Amniotic stem cell (primary cell): ENCODE measurements at places on chromosomes 7 and 10.

GRCh38 chr7:114392686-114393085, 21.9 kb upstream of the FOXP2 start:
- no peak for DNase-seq

DNA sequence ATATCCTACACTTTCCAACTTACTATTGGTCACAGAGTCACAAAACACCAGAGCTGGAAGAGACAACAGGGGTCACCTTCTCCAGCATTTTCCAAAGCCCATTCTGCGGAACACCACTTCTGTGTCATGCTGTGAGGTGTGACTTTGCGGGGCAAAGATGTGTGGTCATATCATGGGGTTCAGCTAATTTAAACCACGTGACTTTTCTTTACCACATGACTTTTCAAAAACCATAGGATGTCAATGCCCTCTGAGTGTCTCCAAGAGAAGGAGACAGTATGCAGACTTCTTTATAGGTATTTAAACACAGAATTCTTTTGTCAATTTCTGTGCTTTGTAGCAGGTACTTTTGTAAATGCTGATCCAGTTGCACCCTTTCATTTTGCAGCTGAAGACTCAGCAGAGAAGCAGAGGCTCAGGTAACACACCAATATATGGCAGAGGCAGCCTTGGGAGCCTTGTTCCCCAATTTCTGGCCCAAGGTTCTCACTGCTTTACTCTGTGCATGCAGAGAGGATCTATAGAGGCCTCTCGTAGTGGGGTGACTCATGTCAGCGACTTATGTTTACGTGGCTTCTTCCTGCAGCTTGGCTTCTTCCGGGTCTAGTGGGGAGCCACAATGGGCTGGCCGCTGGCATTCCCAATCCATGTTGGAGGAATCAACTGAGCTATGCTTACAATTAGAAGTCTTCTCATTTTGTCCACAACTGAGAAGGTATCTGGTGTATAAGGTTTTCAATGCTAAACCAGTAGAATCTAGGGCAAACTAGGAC, 104.0 kb upstream of the RHOBTB1 start:
- no peak for DNase-seq

- no peak for DNase-seq
Measured at GRCh38 chr10:100697070-100697469, 48.3 kb upstream of the PAX2 start.

- DNase-seq, result no peak
Measured at GRCh38 chr10:3853547-3854303, 68.7 kb upstream of the KLF6 start.

GRCh38 chr10:15201589-15202300, 33.3 kb upstream of the NMT2 start:
- no peak for DNase-seq

- no peak for DNase-seq
Measured at GRCh38 chr7:65475734-65476319, 102.2 kb downstream of the ZNF92 start.

- no peak for DNase-seq
Measured at GRCh38 chr7:124152859-124153692, 120.2 kb upstream of the TMEM229A start.

GRCh38 chr7:133975130-133975529, 152.0 kb upstream of the LRGUK start:
- DNase-seq, result no peak

DNA sequence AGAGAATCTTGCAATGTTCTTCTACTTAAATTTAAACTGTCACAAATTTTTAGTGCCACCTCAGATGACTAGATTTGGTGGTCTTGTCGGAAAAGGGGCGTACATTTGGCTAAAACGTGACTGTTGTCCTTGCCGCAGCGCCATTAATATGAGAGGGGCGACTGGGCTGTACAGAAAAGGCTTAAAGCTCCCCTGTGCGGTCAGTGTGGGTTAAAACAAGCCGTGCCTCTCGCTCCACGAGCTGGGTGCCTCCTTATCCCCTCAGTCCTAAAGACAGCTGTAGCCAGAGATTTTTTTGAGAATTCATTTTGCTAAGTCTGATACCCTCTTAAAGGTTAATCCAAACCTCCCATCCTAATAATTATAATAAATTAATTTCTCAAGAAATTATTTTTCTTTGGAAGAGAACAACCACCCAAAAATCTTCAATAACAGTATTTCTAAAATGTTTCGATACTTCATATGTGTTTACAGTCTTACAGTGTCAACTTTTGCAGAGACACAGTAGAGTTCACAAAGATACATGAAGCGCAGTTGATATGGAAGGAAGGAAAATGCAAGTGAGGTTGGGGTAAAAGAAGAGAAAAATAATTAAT, 68.6 kb downstream of the C7orf25 start:
- no peak for DNase-seq

DNA sequence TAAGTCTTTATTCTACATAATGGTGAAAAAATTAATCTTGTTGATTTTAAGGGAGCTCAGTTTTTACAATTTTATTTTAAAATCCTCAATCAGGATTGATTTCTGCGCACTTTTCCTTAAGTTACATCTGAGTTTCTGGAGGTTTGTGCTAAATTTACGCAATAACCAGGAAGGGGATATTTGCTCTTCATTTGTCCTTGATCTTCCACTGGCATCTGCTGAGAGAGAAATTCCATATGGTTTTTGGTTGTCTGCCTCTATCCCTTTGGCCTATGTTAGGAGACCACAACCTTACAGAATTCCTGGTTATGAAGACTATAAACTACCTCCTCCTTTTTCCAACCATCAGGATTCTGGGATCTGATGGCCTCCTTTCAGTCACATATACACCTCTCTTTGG, 20.1 kb upstream of the CDK6 start:
- no peak for DNase-seq

DNA sequence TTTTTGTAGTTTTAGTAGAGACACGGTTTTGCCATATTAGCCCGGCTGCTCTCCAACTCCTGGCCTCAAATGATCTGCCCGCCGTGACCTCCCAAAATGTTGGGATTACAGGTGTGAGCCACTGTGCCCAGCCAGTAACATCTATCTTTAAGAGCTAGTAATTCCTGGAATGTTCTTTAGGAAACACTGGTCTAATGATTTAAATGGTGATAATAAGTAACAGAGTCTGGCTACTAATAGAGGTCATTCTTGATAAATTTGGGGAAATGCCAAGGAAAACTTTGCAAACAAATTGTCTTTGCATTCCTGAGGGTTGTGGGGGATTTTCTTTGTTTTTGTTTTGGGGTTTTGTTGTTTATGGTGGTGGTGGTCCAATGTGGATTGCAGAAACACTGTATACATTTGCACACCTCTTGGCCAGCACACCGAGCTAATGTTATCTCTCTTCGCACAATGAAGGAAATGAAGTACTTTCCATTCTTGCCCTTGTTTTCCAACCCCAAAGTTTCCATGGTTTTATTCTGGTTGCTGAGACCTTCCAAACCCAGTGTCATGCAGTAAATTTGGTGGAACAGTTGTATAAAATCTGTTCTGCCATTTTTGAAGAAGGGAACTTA, 51.3 kb upstream of the WIPF3 start:
- no peak for DNase-seq

GRCh38 chr10:26555719-26556368, 117.7 kb downstream of the APBB1IP start:
- DNase-seq, result no peak

DNA sequence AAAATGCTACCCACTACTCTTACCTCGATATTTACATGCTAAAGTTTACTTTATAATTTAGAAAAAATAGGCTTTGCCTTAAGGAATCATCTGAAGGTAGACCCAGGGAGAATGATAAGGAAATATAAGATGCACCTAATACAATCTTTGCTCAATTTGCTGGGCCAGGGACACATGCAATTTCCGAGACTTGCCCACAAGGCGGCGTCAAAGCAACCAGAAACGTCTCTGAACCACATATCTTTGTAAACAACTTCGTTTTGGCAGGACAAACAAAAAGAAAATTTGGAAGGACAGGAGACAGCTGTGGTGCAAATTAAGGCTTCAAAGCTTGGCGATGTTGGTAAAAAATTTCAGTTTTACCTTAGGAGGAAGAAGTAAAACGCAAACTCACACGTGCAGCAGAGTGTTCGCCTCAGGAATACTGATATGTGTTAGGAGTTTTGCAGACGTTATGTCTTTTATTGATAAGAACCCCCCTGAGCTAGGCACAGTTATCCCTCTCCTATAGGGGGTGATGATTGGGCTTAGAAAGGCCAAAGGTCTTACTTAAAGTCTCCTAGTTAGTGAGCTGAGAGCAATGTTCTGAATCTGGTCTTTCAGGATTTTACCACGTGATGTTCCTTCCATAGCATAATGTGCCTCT, 134.3 kb downstream of the PRKCQ start:
- DNase-seq, result peak; percentile 26

- DNase-seq, result no peak
Measured at GRCh38 chr7:26099236-26099635, 52.8 kb upstream of the NFE2L3 start.

DNA sequence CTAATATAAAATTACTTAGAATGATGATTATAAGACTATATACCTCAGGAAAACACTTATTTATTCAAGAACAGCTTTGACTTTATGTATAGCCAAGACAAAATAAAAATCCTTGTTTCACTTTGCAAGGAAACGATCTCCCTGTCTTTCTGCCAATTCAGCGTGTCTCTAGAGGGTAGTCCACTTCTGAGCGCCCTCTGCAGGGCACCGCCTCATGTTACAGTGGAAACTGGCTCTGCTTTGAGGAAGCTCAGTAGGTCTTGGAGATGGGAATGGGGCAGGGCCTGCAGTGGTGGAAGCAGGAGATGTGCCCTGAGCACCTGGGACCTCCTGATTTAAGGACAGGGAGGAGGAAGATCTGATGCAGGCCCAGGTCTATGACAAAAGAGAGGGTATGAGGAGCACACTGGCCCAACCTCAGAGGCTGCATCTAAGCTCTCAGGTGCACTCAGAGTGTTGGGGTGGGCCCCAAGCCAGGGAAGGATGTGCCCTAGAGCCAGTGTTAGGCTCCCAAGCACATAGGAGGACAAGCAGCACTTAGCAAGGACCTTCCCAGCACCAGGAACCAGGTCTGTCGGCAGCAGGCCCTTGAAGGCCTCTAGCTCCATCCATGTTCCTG, 481.0 kb downstream of the TNS3 start:
- DNase-seq, result no peak

- DNase-seq, result no peak
Measured at GRCh38 chr10:48671914-48672595, 12.6 kb upstream of the WDFY4 start.

GRCh38 chr7:42414028-42414427, 177.0 kb upstream of the GLI3 start:
- DNase-seq, result no peak

GRCh38 chr7:217781-218180, 25.4 kb downstream of the FAM20C start:
- no peak for DNase-seq

DNA sequence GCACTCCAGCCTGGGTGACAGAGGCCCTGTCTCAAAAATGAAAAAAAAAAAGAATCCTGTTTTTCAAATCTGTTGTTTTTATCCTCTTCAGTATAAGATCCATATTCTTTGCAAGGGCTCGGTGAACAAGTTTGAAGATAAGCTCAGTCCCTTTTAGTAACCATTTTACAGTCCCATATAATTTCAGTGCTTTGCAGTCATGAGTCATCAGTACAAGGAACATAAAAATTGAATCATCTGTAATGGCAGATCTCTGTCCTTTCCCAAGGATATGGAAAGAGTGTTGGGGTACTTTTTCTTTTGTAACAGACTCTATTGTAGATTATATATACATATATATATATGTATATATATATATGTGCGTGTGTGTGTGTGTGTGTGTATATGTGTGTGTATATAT, 52.2 kb upstream of the ZPBP start:
- no peak for DNase-seq

DNA sequence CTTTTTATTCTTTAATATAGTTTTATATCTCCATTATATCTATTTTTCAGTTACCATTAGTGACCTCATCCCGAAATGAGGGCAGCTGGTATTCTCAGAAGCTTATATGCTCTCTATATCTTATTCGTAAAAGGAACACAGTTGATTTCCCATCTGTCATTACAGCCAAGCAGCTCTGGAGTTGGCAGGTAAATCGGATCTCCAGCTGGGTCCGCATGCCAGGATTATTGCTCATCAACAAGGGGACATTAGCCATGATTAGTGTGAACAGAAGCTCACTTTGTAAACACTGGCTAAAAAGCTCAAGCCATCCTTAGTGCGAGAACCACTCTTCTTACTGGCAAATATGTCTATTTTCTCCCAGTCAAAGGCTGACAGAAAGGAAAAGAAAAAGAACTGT, 180.3 kb downstream of the NPSR1 start:
- DNase-seq, result no peak

- no peak for DNase-seq
Measured at GRCh38 chr7:79050603-79051002, 402.9 kb downstream of the MAGI2 start.

GRCh38 chr7:130703851-130704250, 17.5 kb upstream of the TSGA13 start:
- no peak for DNase-seq

DNA sequence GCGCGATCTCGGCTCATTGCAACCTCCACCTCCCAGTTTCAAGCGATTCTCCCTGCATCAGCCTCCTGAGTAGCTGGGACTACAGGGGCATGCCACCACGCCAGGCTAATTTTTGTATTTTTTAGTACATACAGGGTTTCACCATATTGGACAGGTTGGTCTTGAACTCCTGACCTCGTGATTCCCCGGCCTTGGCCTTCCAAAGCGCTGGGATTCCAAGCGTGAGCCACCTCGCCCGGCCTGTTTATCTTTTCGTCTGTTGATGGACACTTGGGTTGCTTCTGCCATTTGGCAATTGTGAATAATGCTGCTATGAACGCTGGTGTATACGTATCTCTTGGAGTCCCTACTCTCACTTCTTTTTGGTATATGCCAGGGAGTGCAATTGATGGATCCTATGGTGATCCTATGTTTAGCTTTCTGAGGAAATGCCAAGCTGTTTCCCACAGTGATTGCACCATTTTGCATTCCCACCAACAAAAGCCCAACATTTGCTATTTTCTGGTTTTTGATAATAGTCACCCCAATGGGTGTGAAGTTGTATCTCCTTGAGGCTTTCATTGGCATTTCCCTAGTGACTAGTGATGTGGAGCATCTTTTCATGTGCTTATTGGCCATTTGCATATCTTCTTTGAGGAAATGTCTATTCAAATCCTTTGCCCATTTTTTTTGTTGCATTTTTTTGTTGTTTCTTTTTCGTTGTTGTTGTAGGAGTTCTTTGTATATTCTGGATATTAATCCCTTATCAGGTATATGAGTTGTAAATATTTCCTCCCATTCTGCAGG, 3.5 kb downstream of the ANTXRL start:
- DNase-seq, result no peak

GRCh38 chr7:2012981-2013380, 219.8 kb downstream of the MAD1L1 start:
- DNase-seq, result no peak

DNA sequence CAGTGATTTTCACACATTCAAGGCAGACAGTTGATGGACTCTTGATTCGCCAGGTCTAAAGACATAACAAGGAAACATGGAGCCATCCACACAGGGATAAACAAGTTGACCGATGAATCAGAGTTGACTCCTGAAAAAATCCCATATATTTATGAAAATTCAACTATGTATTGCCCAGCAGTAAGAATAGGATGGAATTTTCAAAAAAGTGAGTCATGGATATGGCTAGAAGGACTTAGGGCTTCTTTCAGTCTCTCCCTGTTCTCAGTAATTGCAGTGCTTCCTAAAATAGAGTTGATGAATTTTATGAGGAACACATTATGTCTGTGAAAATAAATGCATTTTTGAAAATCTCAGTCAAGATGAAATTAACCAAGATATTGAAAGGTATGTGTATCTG, 301.2 kb downstream of the PLXDC2 start:
- DNase-seq, result no peak

GRCh38 chr10:79092292-79092896, 23.6 kb downstream of the ZMIZ1 start:
- no peak for DNase-seq

GRCh38 chr7:155604504-155604997, 39.9 kb upstream of the RBM33 start:
- DNase-seq, result no peak

GRCh38 chr7:26562841-26563240, 271.2 kb downstream of the SNX10 start:
- no peak for DNase-seq
